Mesenteric fat pad (tissue), 1 donor: ENCODE measurements at places on chromosomes 3 and 15. TPM values are rescaled to one million over a fixed set of nuclear protein-coding genes. Genes with fewer than 3 reads are reported as not detected.

The C15orf62 gene
- 0.19 TPM for total RNA-seq

The IQGAP1 gene
- total RNA-seq, result 210 TPM

The MYLK gene
- total RNA-seq, result 80.3 TPM

The ACAA1 gene
- total RNA-seq, result 67.6 TPM

The HYAL1 gene
- 11.2 TPM for total RNA-seq

The MAP1A gene
- 13.8 TPM for total RNA-seq

The TEX9 gene
- 1.6 TPM for total RNA-seq

The ST8SIA2 gene
- not detected for total RNA-seq

The FEZF2 gene
- total RNA-seq, result not detected

DNA sequence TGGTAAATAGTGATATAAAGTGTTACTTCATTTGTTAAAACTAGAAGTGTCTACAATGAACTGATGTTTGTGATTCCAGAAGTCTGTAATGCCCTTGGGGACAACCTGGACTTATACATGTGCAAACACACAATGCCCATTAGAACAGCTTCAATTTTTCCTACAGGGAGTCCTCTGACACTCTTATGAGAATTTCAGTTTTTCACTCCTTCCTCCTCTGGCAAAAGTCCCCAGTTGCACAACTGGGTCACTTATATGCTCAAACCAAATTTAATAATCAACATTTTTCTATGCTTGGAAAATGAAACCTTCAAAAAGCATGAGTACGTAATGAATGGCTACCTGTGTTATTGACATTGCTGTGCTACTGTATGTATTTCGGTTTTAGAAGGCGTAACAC is at the start of gene OR5H15:
Gene OR5H15, plus strand, starts transcription at position 301 of the 400 bp plus-strand sequence. CDS start 2,004 bp downstream, outside the sequence.
- DNase-seq, result no peak

DNA sequence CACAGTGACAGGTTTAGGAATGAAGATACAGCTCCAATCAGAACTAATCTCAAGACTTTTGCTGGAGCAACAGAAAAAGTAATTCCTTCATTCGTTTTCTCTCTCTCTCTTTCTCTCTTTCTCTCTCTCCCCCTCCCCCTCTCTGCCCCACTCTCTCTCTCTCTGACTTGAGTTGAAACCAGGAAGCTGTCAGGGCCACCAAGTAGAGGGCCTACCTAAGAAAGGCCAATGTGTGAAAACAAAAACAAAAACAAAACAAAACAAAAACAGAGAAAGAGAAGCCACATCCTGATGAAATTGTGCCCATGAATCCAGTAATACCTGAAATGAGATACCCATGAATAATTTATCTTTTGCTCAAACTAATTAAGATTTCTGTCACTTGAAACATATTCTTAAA is 72.9 kb downstream of the ATP8B4 start:
- DNase-seq, result no peak

- no peak for DNase-seq
Measured at GRCh38 chr3:184336547-184337398, 627 bp upstream of the FAM131A start.

DNA sequence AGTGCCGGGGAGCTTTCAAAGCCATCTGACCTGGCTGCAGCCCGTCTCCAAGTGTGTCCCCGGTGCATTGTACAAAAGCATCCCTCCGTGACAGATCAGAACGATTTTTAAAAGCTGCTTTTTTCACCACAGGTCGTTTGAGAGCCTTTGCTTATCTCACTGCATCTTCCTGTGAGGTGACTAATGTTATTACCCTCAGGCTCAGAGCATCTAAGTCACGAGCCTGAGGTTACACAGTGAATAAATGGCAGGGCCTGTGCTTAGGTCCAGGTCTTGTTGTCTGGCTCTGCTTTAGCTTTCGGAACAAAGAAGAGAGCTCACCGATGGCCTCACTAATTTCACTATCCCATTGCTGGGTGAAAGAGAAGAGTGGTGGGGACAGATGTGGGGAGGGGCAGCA is 83.3 kb downstream of the SEC22A start:
- no peak for DNase-seq

- no peak for DNase-seq
Measured at GRCh38 chr3:149810846-149811245, 2.2 kb upstream of the RNF13 start.

DNA sequence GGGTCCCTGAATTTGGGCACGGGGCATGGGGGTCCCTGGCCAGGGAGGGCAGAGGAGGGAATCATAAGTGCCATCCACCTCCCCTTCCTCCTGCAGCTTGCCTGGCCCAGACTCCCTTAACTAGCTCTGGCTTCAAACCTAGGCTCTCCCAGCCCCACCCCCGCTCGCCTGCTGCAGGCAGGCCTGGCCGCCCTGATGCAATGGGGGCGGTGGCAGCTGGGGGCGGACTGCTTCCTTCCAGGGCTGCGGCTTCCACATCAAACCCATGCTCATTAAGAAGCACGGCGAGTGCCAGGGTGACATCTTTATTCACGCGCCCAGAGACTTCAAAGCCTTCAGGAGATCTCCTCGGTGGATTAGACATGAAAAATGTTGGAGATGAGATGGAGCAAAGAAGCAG is 123.1 kb downstream of the TPRA1 start:
- no peak for DNase-seq

DNA sequence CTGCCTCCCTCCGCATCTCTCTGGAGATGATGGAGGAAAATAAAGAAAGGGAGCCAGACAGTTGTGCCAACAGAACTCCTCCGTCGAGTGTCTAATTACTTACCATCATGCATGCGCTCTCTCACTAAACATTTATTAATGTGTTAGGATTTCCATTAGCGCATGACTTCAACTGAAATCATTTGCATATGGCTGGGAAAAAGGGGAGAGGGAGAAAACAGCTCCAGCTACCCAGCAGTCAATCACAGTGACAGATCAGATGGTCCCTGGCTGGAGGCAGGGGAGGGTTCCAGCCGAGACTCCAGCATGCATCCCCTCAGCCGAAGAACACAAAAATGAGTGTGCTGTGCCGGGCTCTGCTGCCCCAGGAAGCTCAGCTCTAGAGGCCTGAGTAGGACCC is 6.8 kb upstream of the RHO start:
- DNase-seq, result no peak

- no peak for DNase-seq
Measured at GRCh38 chr3:38164643-38164951, 740 bp upstream of the OXSR1 start.

- DNase-seq, result no peak
Measured at GRCh38 chr3:152319831-152320617, 51.3 kb downstream of the MBNL1 start.

DNA sequence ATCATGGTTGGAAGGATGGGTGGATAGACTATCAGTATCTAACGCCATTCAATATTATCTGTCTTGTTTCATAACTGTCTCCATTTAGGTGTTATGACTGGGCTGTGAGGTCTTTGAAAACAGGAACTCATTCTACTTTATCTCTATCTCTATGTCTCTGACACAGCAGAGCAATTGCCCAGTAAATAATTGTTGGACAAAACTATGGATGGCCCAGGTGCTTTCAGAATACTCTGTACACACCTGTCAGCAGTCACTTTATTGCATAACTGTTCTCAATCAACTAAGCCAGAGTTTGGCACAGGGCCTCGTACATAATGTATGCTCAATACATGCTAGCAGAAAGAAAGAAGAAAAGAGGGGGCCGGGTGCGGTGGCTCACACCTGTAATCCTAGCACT is 210.3 kb downstream of the OPA1 start:
- no peak for DNase-seq

GRCh38 chr15:84981711-84982300 is at the start of gene PDE8A:
Gene PDE8A (plus strand): TSS chr15:84981856. CDS start chr15:84982163, 307 bp downstream.
- peak; percentile 92 for DNase-seq

GRCh38 chr3:39468108-39468436 is 592 bp downstream of the MOBP start:
- no peak for DNase-seq

- no peak for DNase-seq
Measured at GRCh38 chr3:138908846-138909245, 38.1 kb downstream of the FOXL2 start.

DNA sequence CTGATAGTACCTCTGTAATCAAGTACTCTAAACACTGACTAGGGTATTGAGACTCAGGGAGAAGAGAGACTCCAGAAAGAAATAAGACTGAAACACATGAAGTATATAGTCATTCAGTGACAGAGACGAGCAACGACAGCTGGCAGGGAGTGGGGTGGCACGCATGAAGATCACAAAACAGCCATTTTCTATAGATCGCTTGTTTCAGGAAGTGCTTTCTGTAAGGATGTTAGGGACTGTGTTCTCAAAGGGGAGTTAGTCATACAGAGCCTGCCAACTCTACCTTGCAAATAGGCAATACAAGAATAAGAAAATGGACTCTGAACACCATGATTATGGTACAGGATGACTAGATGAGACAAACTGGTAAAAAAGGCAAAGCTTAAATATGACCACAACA is 139.5 kb downstream of the TBL1XR1 start:
- no peak for DNase-seq

DNA sequence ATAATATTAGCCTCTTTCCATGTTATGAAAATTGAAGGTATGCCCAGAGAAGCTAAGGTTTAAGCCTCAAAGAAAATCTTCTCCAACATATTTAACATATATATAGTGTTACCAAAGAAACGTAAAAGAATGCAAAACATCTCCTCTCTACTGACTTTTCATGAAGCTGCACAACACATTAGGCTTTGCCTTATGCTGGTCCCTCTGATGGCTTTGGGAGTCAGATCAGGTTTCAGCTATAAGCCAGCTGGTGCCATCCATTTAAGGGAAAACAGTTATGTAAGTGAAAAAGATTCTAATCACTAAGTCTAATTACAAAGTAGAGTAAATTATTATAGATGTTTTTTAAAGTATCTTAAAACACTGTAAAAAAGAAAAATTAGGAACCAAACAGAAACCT is 410.5 kb downstream of the LSAMP start:
- no peak for DNase-seq

DNA sequence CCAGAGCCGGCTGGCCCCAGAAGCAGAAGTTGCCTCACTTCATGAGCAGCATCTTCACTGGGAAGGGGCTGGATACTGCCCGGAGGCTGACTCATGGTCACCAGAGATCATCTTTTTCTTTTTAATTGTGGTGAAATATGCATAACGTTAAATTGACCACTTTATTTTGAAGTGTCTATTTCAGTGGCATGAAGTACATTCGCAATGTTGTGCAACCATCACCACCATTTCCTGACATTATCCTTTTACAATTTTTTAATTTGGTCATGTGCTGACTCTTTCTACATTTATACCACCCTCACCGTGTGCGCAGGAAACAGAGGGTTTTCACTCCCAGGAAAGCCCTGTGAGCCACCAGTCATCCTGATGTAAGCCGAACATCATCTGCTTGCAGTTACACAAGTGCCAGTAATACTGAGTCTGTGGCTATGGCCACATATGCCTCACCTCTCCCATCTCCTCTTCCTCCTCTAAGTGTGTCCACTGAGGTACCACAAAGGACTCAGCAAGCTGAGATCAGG is 51.6 kb upstream of the ABHD17C start:
- no peak for DNase-seq

- DNase-seq, result no peak
Measured at GRCh38 chr3:194738254-194739093, 52.8 kb downstream of the FAM43A start.

- DNase-seq, result no peak
Measured at GRCh38 chr3:52498137-52499054, 3.3 kb downstream of the STAB1 start.

GRCh38 chr3:37115446-37115845 is 58.9 kb downstream of the LRRFIP2 start:
- no peak for DNase-seq

- no peak for DNase-seq
Measured at GRCh38 chr15:87967951-87968350, 288.6 kb downstream of the NTRK3 start.

- peak; percentile 83 for DNase-seq
Measured at GRCh38 chr3:48410205-48411040, 19.5 kb downstream of the PLXNB1 start.

DNA sequence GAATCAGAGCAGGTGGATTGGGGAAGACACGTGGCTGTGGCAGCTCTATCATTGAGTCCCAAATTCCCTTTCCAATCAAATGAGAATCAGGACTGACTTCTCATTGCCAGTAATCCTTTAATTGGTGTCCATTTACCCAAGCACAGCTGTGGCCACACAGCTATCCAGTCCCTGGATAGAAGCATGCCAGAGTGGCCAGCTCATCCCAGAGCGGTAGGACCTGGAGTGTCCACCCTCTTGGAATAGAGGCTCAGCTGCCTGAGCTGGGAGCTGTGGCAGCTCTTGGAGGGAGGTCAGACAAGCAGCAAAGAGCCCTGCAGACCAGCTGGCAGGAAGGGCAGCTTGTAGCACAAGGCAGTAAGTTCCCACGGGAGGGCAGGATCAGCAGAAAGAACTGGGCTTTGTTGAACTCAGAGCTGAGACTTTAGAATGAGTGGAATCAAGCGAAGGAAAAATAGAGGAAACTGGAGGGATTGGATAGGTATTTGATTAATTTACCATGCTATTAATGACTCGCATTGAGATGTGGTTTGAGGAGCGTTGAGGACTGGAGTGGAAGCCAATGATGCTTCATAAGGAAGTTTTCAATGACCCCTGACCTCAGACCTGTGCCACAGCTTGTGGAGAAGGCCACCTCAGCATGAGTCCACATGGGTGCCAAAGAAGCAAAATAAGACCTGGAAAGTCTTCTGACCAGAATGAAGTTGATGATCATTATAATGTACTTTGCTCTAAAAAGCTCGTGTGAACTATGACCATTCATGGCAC is 6.9 kb upstream of the ALPK3 start:
- no peak for DNase-seq

DNA sequence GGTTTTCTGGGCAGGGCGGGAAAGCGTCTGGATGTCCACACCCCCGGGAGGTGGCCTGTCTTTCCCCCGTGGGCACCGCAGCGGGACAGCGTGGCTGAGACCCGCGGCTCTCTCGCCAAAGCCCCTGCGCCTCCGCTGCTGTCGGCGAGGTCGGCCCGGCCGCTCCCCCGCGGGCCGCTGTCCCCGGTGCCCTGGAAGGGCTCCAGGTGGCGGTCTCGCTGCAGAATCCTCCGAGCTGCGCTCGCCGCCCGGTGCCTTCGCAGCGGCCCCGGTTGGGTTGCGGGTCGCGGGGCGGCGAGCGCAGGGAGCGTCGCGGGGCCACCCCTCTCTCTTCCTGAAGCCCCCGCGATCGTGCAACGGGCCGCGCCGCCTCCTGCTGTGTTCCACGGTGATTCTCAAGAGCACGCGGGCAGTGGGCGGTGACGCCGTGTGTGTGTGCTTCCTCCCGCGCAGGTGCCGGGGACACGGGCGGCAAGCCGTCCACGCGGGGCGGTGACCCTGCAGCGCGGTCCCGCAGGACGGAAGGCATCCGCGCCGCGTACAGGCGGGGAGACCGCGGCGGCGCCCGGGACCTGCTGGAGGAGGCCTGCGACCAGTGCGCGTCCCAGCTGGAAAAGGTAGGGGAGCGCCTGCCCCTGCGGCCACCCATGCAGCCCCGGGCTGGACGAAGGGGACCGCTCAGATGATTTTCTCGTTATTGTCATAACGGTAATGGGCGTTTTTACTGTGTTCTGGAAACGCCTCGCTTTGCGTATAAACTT is 54.4 kb downstream of the LRRK1 start:
- no peak for DNase-seq

GRCh38 chr3:150158943-150159625 is 188.4 kb upstream of the PFN2 start:
- no peak for DNase-seq

- no peak for DNase-seq
Measured at GRCh38 chr15:78565951-78566774, 843 bp downstream of the CHRNA5 start.

GRCh38 chr3:170228093-170228766 is 6.0 kb downstream of the PRKCI start:
- DNase-seq, result no peak

GRCh38 chr3:38968403-38968802 is 83.3 kb downstream of the SCN11A start:
- no peak for DNase-seq

GRCh38 chr3:116247605-116248004 is 197.7 kb downstream of the LSAMP start:
- no peak for DNase-seq

GRCh38 chr15:88231909-88232644 is 24.5 kb downstream of the NTRK3 start:
- no peak for DNase-seq
